Sigmoid colon (tissue), 7 donors: ENCODE measurements at places on chromosomes 4 and X. TPM values are rescaled to one million over a fixed set of nuclear protein-coding genes. Genes with fewer than 3 reads are reported as not detected.

DNA sequence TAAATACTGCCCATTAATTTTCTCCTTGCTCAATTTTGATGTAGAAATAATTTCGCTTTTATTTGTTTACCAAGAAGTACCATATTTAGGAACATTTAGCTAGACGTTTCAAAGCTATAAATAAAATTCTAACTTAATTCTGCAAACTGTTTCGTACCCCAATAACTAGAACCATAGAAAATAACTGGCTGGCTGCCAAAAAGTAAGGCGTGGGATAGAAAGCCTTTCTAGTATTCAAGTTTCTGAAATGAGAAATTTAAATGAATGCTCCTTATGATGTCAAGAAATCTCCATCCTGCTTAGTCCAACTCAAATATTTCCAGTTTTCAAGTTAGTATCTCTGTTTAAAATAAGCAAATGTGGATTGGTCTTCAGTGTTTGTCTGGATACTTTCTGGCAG is 167.4 kb downstream of the FBXO8 start:
- H3K27ac ChIP-seq = no peak overlapping the region
- H3K27me3 ChIP-seq = no peaks in the 10 kb centered on the region
- H3K4me3 ChIP-seq = no peak overlapping the region
- no peaks in the 10 kb centered on the region for H3K36me3 ChIP-seq
- DNase-seq = no peak

DNA sequence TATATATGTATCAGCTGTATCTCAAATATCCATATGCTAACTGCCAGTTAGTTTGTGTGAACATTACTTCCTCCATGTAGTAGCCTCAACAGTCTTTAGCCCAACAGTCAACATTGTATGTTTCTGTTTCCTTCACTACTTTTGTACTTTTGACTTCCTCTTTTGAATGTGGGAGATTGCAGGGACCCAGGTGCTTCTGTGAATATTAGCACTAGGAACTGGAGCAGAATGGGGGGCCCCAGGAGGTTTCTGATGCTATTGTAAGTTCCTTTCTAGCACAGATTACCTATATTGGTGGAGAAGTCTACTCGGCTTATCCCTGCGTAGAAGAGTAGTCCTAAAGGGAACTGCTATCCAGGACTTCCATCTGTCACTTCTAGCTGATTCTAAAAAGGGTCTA is 2.3 kb downstream of the PLAC8 start:
- H3K27ac ChIP-seq = no peak overlapping the region
- no peak overlapping the region for H3K4me3 ChIP-seq
- H3K27me3 ChIP-seq = no peaks in the 10 kb centered on the region
- H3K36me3 ChIP-seq = no peaks in the 10 kb centered on the region
- H3K4me1 ChIP-seq = peaks cover 12% of the 10 kb centered on the region

DNA sequence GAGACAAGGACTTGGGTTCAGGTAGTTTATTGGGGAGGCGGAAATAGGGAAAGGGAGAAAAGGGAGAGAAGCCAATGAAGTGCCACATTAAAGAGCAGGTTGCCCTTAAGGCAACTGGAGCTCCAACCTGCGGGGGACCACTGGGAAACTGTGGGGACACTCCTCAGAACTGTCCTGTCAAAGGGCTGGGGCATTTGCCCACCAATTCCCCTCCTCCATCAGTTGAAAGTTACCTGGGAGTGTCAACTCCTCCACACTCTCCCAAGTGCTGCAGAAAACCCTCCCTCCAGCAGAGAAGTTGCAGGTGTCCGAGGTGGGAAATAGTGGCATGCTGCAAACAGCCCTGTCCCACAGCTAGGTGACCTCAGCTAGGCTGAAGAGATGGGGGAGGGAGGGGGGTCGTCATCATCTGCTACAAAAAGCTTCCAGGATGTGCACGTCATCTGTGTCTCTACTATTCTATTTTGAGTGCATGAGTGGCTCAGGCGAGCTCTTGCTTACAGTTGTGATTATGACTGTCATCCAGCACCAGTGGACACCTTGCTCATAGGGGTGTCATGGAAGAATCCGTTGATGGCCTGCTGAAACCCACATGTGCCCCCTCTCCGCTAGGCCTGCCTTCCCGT is 41.5 kb upstream of the XPNPEP2 start:
- H3K4me3 ChIP-seq = no peak overlapping the region
- no peak for DNase-seq
- H3K36me3 ChIP-seq = no peaks in the 10 kb centered on the region
- no peak overlapping the region for H3K27ac ChIP-seq

DNA sequence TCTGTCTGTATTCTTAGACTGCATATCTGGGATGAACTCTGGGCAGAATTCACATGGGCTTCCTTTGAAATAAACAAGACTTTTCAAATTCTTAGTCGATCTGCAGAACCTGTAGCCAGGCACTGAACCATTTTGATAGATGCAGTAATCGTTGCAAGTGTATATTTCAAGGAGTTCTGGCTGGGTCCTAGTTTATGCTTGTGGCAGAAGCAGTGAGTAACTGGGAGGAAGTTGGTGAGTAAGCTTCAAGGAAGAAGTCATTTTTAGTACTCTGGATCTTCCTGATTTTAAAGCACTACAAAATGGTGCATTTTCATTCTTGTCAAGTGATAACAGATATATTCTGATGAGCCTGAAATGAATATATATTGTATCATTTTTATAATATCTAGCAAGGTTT is 9.5 kb downstream of the HPRT1 start:
- H3K4me3 ChIP-seq = no peak overlapping the region
- no peaks in the 10 kb centered on the region for H3K36me3 ChIP-seq
- H3K27me3 ChIP-seq = no peaks in the 10 kb centered on the region
- H3K27ac ChIP-seq = no peak overlapping the region
- DNase-seq = no peak
- H3K4me1 ChIP-seq = no peaks in the 10 kb centered on the region

- no peaks in the 10 kb centered on the region for H3K27me3 ChIP-seq
- H3K27ac ChIP-seq = peak overlapping the region; percentile 63
- H3K4me3 ChIP-seq = no peak overlapping the region
- DNase-seq = no peak
- H3K36me3 ChIP-seq = no peaks in the 10 kb centered on the region
Observed at GRCh38 chr4:153539422-153539821, 73.3 kb downstream of the TMEM131L start.

- H3K4me1 ChIP-seq = no peaks in the 10 kb centered on the region
- no peaks in the 10 kb centered on the region for H3K27me3 ChIP-seq
- H3K27ac ChIP-seq = no peak overlapping the region
- DNase-seq = no peak
Observed at GRCh38 chr4:73801692-73802091, 34.8 kb upstream of the CXCL6 start.

- H3K36me3 ChIP-seq = no peaks in the 10 kb centered on the region
- no peaks in the 10 kb centered on the region for H3K27me3 ChIP-seq
- H3K4me1 ChIP-seq = no peaks in the 10 kb centered on the region
- no peak overlapping the region for H3K4me3 ChIP-seq
- no peak for DNase-seq
Observed at GRCh38 chrX:132834741-132835140, 123.7 kb downstream of the HS6ST2 start.

DNA sequence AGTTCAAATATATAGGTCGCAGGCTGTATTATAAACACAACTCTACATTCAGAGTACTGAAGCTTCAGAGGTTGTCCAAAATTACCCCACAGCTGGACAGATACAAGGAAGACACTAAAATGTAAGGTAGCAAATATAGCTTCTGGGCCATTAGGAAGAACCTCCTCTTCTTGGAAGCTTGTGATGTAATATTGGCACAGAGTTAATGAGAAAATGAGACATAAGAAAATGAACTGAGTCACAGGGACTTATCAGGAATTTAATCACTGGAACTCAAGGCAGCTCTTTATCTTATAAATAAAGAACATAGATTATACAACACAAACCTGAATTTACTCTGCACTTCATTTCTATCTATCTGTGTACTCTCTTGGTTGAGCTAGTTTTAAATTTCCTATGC is 344.7 kb downstream of the PCDH10 start:
- no peaks in the 10 kb centered on the region for H3K27me3 ChIP-seq
- no peak overlapping the region for H3K27ac ChIP-seq
- no peaks in the 10 kb centered on the region for H3K4me1 ChIP-seq
- H3K4me3 ChIP-seq = no peak overlapping the region

DNA sequence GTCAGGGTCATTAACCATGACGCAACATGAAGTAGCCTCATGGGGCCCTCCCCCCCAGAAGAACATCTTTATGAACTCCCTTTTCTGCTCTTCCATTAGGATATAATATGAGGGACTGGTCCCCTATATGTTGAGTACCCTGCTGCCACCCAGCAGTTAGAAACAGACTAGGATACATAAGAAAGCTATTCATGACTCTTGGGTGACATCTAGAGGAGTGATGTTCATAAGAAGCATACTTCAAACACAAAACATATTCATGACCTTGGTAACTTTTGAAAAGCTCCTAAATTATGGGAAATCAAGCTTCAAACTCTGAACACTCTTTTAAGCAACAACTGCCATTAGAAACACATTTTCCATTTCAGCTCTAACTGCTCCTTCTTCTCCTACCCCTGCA is 155.2 kb upstream of the SPIN4 start:
- no peak for DNase-seq
- H3K36me3 ChIP-seq = no peaks in the 10 kb centered on the region
- H3K27ac ChIP-seq = no peak overlapping the region

GRCh38 chr4:145494666-145495270 is 13.1 kb downstream of the SMAD1 start:
- no peaks in the 10 kb centered on the region for H3K36me3 ChIP-seq
- H3K27ac ChIP-seq = no peak overlapping the region
- DNase-seq = no peak
- no peak overlapping the region for H3K4me3 ChIP-seq
- H3K4me1 ChIP-seq = peaks cover 31% of the 10 kb centered on the region
- H3K27me3 ChIP-seq = no peaks in the 10 kb centered on the region

GRCh38 chr4:24704149-24704548 is 91.2 kb upstream of the SOD3 start:
- no peak overlapping the region for H3K27ac ChIP-seq
- no peaks in the 10 kb centered on the region for H3K4me1 ChIP-seq
- H3K36me3 ChIP-seq = no peaks in the 10 kb centered on the region
- DNase-seq = no peak

GRCh38 chrX:109709129-109709631 is 23.9 kb downstream of the ACSL4 start:
- no peak overlapping the region for H3K27ac ChIP-seq
- no peaks in the 10 kb centered on the region for H3K27me3 ChIP-seq
- H3K4me3 ChIP-seq = no peak overlapping the region
- no peaks in the 10 kb centered on the region for H3K36me3 ChIP-seq
- H3K4me1 ChIP-seq = peaks cover 4% of the 10 kb centered on the region

The SPATA18 gene
- 3.2 TPM for total RNA-seq

The PNMA6A gene
- 3.1 TPM for total RNA-seq

The HS3ST1 gene
- total RNA-seq = 1.6 TPM

The ZNF711 gene
- total RNA-seq = 3.6 TPM

The DACH2 gene
- 0.16 TPM for total RNA-seq

The CRLF2 gene
- 1.1 TPM for total RNA-seq

The QRFPR gene
- total RNA-seq = not detected

The PPP3CA gene
- 26.2 TPM for total RNA-seq

The SMPX gene
- total RNA-seq = 27.7 TPM

The WAS gene
- 4.3 TPM for total RNA-seq

The SLC10A7 gene
- total RNA-seq = 4.8 TPM

The PI4K2B gene
- 10.0 TPM for total RNA-seq

The KLHL8 gene
- 21.4 TPM for total RNA-seq

The RS1 gene
- total RNA-seq = not detected
